ENCODE measurements at places on chromosomes 2 and 18.

GRCh38 chr2:190678444-190679162 is 29.7 kb downstream of the NAB1 start:
- no peak for DNase-seq

DNA sequence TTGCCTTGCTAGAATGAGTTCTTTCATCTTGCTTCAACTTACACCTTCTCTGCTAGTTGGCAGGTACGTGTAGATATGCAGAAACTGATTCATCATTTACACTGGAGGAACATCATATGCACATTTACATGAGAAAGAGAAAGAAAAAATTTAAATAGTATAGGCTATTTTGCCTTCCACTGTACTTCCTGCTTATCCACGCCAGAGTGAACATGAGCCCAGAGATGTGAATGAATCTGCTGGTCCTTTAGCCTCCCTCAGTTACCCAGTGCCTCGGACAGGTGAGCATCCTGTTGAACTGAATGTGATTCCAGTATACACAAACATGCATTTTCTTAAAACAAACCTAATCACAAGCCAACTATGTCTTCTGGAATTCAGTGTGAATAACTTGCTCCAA is 83.6 kb downstream of the SESTD1 start:
- no peak for DNase-seq

- DNase-seq: no peak
These were observed 61.5 kb downstream of the CIB4 start for GRCh38 chr2:26579723-26580040.

GRCh38 chr2:209687323-209687969 is 84.2 kb upstream of the UNC80 start:
- no peak for DNase-seq

- no peak for DNase-seq
These were observed 34.2 kb upstream of the NDUFV2 start for GRCh38 chr18:9068346-9068745.

DNA sequence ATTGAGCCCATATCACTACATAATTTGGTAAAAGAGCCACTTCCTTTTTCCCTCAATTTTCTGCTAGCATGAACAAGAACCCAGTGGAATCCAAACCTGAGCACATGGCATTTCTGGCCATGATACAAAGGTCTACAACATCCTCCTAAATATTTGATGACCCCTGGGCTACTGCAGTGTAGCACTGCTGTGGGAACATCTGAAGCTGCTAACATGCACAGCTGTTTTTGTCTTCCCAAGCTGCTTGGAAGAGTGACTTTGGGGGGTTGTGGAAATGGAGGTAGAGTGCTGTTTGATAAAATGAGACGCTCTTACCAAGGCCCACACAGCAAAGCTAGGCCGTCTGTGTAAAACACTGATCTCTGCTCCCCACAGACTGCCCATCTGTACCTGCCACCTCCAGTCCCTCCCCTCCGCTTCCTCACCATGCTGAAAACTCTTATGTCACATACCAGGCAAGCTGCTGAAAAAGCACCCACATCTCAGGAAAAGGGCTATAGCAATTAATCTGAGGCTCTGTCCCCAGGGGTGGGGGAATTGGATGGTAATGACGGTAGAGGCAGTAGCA is 197.2 kb upstream of the HNRNPA3 start:
- DNase-seq: no peak

DNA sequence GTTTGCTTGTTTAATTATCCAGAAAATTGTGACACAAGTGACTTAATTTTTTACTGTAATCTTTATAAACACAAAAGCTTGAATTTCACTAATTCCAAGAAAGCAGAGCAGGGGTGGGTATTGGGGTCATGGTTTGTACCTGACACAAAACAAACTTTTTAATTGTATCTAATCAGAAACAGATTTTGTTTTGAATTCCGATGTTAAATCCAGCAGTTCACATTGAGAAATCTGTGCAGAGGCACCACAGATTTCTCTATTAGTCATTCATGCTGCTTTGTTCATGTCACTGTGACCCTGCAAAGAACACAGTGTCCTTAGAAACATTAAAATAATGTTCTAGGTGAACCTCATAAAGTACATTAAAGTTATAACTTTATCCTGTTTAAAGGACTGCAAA is 443.4 kb downstream of the NYAP2 start:
- DNase-seq: no peak

DNA sequence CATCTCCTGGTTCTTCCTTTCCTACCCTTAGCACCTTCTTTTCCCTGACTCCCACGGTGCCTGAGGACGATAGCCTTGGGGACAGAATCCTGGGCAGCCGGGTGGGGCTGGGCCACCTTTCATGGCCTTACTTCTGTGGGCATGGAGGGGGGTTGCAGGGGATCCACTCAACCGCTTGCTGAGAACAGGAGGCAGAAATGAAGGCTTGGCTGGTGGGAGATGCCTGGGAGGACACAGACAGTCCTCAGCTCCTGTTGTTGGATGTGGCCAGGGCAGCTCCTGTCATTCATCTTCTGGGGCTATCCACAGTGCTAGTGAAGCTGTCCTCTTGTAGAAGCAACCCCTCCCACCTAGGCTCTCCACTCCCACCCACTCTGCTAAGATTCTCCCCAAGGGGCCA is 95.5 kb upstream of the CELF4 start:
- DNase-seq: no peak

DNA sequence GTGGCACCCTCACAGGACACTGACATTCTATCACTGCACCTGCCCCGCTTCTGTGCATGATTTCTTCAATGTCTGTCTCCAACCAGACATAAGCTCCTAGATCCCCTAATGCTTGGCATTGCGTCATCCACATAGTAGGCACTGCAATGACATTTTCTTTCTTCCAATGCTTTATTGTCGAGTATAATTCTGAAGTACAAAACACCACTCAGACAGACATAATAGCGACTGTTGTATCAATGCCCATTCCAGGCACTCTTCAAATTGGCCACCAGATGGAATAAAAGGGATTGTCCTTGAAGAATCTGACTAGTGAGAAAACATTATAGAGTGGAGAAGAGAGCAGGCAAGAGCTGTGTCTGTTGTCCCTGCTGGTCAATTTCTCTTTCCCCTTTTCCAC is 89.0 kb downstream of the LPIN1 start:
- no peak for DNase-seq

DNA sequence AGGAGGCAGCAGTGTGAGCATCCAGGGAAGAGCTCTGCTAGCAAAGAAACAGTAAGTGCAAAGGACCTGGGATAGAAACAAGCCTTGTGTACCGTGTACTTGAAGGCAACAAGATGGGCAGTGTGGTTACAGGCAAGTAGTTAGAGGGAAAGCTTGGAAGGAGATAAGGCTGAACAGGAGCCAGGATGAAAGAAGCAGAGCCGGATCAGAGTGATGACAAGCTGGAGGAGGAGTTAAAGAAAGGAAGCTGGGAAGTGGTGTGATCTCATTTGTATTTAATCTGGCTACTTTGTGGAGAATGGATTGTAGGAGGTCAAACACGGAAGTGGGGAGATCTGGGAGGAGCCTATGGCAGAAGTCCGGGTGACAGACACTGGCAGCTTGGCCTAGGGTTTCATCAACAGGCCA is 44.7 kb upstream of the VPS54 start:
- no peak for DNase-seq

GRCh38 chr2:176575237-176575744 is 306.0 kb downstream of the MTX2 start:
- no peak for DNase-seq

- DNase-seq: no peak
These were observed 340.3 kb downstream of the CELF4 start for GRCh38 chr18:37225279-37225678.

GRCh38 chr2:228709788-228710371 is 528.4 kb upstream of the SPHKAP start:
- DNase-seq: no peak

DNA sequence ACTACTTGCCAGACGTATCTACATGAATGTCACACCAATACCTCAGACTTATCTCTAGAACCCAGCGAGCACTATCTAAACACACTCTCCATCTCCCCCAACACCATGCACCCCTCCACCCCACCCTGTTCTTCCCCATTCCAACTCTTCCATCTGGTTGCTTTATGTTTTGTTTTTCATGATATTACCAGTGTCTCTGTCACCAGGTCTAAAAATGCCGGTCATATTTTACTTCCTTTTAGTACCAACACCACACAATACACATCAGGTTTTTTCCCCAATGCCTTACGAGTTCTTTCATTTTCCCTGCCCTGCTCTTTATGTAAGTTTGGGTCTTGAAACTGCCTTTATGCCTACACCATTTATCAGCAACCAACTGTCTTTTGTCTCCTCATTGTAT is 10.2 kb upstream of the ITGA4 start:
- no peak for DNase-seq

Data from activated T-helper 1 cell treated with Interleukin-2 at 50 U/mL for 16 hours (primary cell).